ENCODE measurements at places on chromosomes 16 and 17. TPM values are rescaled to one million over a fixed set of nuclear protein-coding genes. Genes with fewer than 3 reads are reported as not detected.

Gene C17orf107
- total RNA-seq: 4.6 TPM

Gene HNF1B
- total RNA-seq: 31.5 TPM

Gene MED1
- total RNA-seq: 40.9 TPM

Gene CDRT15L2
- not detected for total RNA-seq

Gene DNAAF8
- 0.91 TPM for total RNA-seq

Gene ZNF594
- total RNA-seq: 13.5 TPM

Gene FN3K
- 27.0 TPM for total RNA-seq

Gene PIK3R6
- total RNA-seq: 1.7 TPM

Gene ITGB4
- 303 TPM for total RNA-seq

Gene ALDOA
- 1,279 TPM for total RNA-seq

Gene CNGB1
- 1.5 TPM for total RNA-seq

Gene LRRC75A
- 0.49 TPM for total RNA-seq

Gene CNTROB
- total RNA-seq: 25.6 TPM

Gene NTN1
- 14.4 TPM for total RNA-seq

Gene PYDC1
- not detected for total RNA-seq

Gene KRTAP2-1
- not detected for total RNA-seq

Gene ACSM2B
- not detected for total RNA-seq

Gene SHCBP1
- total RNA-seq: 0.99 TPM

Gene GPR139
- total RNA-seq: not detected

Gene CHST6
- total RNA-seq: 3.2 TPM

Gene PRKCB
- 14.3 TPM for total RNA-seq

Gene KRTAP9-8
- not detected for total RNA-seq

Gene OTOP2
- not detected for total RNA-seq

Gene GAST
- not detected for total RNA-seq

Gene TRAF7
- total RNA-seq: 76.2 TPM

Gene CDH11
- 98.3 TPM for total RNA-seq

Gene NPIPA3
- 1.6 TPM for total RNA-seq

Gene KRT33A
- not detected for total RNA-seq

Gene EFCAB5
- 1.6 TPM for total RNA-seq

Gene DNAH3
- 3.1 TPM for total RNA-seq
